ENCODE measurements at places on chromosomes 3 and 15. TPM values are rescaled to one million over a fixed set of nuclear protein-coding genes. Genes with fewer than 3 reads are reported as not detected.

- no peak for DNase-seq
Measured at GRCh38 chr3:2650746-2651145, 459.4 kb downstream of the IL5RA start.

EFCC1 gene
- polyA plus RNA-seq: 13.1 TPM

DNA sequence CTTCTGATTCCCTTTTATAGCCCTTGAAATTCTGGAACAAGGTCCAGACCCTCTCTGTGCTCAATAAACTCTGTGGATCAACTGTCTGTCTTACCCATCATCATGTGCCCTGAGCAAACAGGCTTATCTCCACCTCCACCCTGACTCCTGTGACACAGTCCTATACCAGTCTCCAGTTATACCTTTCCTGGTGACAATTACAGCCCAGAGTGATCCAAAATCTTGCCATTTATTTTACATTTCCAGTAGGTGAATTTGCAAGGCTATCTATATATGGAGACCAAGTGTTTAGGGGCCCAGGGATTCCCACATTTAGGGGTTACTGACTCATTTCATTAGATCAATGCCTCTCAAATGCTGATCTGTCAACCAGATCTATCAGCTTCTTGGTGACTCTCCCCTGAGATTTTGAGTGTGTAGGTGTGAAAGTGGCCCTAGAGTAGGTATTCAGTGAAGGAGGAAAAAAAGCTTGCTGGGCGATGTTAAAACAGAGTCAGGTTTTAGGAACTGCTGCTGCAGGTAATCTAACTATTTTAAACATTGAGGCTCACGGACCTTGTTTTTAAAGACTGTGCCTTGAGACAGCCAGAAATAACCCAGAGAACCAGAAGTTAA is 229.6 kb upstream of the WNT5A start:
- no peak for DNase-seq

AADAC gene
- 1.6 TPM for polyA plus RNA-seq

DNA sequence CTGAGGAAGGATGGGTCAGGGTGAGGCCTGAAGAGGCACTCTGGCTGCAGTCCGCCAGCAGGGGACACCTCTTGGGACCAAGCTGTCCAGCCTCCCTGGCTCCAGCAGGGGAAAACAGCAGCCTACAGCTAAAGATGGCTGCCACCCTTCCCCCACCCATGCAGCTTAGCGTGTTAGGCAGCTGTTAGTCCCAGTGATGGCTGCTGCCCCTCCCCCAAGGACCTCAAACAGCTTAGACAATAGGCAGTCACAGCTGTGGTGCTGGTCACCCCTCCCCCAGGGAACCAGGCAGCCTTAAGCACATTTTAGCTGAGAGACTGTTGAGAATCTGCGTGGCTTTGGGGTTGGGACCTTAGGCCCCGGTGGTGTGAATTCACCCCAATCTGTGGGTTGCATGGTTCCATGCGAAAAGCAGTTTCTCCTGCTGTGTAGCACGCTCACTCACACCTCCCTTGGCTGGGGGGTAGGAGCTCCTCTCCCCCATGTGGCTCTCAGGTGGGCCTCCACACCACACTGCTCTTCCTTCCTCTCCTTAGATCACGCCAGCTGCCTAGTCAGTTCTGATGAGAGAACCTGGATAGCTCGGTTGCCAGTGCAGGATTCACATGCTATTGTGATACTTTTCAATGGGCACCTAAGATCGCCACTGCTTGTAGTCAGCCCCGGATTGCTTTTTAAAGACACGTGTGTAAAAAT is 140.5 kb upstream of the CADPS start:
- no peak for DNase-seq

DNA sequence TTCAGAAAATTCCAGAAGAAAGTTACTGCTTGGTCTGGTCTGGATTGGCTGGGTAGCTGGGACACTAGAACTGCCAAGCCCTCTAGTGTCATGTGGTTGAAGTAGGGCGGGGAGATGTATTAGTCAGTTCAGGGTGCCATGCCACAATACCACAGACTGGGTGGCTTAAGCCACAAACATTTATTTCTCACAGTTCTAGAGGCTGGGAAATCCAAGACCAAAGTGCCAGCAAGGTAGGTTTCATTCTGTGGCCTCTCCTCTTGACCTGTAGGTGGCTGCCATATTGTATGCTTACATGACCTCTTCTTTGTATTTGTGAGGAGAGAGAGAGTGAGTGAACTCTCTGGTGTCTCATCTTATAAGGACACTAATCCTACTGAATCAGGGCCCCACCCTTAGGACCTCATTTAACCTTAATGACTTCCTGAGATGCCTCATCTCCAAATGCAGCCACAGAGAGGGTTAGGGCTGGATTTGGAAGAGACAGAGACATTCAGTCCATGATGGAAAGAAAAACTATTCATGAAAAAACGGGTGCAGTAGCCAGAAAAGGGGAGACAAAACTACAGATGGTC is 18.1 kb upstream of the ZSCAN2 start:
- no peak for DNase-seq

FURIN gene
- polyA plus RNA-seq: 51.5 TPM

ACAD9 gene
- polyA plus RNA-seq: 41.6 TPM

GRCh38 chr3:79032686-79033318 is 735.0 kb downstream of the ROBO1 start:
- DNase-seq: no peak

DNA sequence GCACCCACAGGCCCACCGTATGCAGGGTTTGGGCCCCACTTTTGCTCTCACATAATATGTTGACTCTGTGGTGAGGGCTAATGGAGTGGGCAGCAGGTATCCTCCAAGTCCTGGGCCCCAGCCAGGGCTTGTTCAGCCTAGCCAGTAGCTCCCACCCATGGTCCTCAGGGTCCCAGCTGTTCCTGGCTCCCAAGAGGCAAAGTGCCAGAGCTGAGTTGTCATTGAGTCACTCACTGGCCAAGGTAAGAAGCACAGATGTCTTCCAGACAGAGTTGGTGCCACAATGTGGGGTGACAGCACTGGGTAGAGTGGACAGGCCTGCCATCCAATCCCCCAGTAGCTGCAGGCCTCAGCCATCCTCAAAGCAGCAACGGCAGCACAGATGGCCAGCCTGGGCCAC is 4.3 kb downstream of the SHF start:
- DNase-seq: no peak

GRCh38 chr15:47503876-47504275 is 213.4 kb upstream of the SEMA6D start:
- DNase-seq: no peak

DNA sequence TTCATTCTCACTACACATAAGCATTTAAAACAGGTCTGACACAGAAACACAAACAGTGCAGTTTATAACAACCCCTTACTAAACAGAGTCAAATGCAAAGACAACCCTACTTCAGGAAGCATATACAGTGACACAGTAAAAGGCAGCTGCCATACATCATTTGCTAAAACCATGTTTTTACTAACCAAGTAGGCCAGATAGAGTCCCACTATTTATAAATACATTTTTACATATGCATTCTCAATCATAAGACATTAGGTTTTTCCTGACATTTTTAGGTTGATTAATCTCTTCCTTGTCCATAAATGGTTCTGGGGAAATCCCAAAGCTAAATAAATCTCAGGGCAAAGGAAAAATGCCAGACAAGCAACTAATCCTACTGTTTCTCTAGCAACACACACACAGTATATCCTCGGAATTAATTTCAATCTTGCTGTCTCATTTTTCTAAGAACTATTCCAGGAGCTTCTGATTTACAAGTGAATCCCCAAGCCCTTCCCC is 39.0 kb downstream of the CHAC1 start:
- DNase-seq: no peak

DNA sequence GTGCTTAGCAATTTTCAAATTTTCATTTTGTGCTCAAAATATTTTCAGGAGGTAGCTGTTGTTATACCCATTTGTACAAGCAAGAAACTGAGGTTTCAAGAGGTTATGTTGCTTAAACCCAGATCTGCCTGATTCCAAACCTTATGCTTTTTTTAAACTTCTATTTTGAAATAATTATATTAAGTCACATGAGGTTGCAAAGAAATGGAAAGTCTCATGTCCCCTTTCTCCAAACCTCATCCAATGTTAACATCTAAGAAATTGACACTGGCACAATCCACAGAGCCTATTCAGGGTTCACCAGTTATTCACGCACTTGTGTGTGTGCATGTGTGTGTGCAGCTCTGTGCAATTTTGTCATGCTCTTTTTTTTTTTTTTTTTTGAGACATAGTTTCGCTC is 35.1 kb downstream of the B3GNT5 start:
- DNase-seq: no peak

DNA sequence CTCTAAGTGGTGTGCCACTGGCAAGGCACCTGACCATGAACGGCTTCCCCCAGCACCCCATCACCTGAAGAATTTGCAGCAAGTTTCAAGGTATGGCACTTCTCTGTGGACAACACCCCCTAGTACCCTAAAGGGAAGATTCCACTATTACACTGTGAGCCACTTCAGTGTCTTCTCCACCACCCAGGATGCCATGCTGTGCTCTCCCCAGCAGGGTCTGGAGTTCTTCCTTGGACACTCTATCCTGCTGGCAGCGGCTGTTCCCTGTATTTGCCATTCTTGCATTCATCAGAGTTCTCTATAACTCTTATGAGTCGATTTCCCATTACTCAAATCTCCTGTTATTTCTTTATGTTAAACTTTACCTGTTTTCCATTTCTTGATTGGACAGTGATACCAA is 33.9 kb upstream of the RNU6-1 start:
- DNase-seq: no peak

DNA sequence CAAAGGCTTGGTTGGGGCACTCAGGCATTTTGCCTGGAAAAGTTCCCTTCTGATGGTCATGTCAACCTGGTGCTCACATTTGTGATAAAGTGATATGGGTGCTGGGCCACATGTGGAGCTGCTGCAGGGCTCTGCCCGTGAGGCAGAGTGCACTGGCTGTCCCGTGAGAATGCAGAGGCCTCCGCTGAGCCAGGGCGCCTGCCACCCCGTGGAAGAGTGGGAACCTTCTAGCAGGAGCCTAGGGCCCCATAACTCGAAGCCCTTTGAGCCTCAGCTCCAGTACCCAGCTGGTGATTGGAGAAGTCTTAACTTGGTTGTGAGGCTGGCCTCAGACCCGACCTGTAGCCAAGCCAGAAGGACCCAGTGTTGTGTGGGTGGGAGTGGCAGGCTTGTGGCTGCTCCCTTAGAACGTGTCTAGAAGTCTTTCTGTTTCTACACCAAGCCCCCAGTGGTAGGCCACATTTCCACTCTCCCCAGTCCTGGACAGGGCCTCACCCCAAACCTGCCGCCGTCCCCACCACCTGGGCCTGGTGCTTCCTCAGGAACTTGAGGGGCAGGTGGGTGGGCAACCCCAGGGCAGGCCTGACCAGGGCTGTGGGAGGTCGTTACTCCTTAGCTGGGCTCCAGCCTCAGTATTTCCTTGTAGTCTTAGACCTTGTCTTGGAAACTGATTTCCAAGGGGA is 19.7 kb downstream of the SEC61A1 start:
- no peak for DNase-seq

DNA sequence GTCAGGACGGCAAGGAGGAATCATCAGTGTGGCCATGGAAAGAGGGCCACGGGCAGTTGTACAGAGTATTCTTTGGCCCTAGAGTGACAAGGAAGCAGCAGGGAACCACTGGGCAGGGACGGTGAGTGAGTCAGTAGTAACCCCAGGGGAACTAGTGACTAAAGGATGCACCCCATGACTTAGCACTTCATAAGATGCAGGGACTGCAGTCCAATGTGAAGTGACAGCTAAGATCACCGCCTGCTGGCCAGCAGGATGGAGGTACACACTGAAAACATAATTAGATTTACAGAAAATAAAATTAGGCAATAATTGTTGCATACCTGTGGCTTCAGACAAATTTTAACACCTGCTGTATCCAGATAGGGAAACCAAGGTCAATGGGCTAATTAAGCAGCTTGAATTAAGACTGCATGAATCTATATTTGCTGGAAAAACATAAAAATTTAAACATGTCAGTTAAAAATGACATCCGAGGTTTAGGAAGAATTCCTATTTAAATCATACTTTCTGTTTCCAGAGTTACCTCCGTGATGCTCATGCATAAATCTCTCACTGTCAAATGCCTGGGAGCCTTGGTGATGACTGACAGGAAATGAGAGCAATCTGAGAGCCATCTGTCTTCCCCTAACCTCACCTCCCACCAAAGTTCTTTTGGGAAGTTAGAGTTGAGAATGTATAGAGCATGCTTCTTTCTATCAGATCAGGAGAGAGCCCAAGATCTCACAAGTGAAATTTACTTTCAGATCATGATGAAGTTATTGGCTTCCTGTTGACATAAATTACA is 56.5 kb downstream of the DCLK3 start:
- no peak for DNase-seq

DNA sequence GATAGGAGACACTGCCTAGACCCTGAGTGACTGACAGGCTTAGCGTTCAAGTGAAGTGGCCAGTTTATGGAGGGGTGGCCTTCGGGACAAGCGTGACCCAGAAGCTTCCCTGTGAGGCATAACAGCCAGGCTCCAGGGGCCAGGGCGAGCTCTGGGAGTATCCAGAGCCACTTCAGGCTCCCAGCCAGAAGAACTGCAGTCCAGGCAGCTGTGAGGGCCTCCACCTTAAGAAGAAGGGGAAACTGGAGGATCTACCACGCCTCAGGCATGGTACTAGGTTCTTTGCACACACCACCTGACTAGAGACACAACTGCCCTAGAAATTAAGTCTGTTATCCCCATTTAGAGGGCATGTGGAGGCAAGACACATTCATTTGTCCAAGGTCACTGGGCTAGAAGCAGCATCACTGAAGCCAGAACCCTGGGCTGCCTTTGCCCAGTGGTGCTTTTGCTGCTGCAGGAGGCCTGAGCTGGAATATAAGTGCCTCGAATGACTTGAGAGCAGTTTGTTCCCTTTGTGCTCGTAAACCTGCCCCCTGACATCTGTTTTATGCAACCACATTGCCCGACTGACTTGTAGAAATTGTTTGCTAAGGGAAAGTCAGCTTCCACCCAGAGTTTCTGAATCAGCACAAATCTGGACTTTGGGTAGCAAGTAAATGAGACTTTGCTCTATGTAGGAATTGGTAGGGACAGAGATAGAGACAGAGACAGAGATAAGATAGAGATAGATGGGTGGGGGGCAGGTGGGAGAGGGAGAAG is 23.3 kb downstream of the RASGRF1 start:
- no peak for DNase-seq

DNA sequence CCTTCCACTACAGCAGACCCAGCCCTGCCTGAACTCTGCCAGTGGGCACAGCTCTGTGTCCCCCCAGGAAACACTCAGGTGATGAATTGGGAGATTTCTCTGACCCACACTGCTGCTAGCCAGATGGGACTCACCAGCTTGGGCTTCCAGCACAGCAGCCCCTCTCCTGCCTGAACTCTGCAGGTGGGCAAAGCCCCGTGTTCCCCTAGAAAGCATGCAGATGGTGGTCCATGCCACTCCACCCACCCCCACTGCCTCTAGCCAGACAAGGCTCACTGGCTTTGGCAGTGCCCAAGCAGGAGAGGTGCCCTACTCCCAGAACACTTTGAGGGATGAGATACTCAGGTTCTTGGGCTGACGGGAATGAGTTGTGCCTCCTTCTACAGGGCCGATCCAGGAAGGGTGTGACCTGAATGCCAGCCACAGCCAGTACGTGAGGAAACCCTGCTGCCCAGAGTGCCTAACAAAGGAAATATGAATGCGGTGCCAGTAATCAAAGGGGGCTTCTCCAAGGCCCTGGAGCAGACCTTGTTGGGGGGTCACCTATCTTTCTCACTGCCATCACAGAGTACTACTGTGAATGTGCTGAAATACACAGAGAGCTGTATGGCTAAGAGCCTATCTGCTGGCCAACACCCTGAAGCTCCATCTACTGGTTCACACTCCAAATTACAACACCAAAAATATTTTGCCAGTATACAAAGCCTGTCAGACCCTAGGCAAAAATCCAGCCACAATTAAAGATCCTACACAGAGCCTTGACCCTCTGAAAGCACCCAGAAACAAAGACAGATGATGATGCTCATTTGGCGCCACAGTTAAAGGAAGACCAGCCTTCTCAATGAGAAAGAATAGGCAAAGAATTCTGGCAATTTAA is 61.9 kb downstream of the BTLA start:
- no peak for DNase-seq

GRCh38 chr3:117170094-117170493 is 460.5 kb downstream of the TUSC7 start:
- DNase-seq: no peak
